Ecto neural progenitor cell (in vitro differentiated cells): ENCODE measurements at places on chromosomes 4 and X.

DNA sequence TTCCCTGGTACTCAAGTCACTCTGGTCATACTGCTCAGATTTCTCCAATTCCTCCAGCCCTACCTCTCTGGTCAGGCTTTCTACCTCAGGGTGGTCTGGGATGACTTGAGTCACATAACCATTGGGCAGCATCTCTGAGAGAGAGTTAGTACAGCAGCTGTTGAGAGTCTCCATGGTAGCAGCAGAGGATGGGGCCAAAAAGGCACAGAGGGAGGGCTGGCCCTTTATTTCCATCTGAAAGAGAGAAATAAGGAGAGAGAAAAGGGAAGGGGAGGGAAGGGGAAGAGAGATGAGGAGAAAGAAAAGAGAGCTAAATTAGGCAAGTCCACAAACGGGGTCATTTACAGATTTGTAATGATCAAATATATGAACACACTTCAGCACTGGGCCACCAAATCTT lies 149.1 kb upstream of the ARHGEF9 start:
- DNase-seq: no peak

GRCh38 chr4:5387457-5387856 lies 320.9 kb downstream of the EVC2 start:
- DNase-seq: no peak

DNA sequence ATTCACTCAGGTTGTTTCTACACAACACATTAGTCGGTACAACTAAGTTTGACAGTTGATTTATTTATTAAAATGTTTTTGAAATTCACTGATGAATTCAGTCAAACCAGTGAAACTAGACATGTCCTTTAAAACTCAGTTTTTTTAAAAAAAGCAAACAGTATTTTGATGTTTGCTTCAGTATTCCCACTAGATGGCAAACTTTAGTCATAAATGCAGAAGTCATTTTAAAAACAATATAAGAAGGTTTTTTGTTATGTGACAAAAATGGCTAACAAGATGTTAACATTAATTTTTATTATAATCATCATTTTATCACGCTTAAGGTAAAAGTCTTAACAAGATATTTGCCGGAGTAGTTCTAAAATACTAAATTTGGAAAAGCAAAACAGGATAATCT lies 1337.8 kb upstream of the DIAPH2 start:
- DNase-seq: no peak

GRCh38 chr4:99808260-99808857 lies 8.3 kb upstream of the DAPP1 start:
- DNase-seq: peak; percentile 75

- DNase-seq: no peak
Observed at GRCh38 chrX:33132569-33132968, 78.8 kb downstream of the DMD start.

DNA sequence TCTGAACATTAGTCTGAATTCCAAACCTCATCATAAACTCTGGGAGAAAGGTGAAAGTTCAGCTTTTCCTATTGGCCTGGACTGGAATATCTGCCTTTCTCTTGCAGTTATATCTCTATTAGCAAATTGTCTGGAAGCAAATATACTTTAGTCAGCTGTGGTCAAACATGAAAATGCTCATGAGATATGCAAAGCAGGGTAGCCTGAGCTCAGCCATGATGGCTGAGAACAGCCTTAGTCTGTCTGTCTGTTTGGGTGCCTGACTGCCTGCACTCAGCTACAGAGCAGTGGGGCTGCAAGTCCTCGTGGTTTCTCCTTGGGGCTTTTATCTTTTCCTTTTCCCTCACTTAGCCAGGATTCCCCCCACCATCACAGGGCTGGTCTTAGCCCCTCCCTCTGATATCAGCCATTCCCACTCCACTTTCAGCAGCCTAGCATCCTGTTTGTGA lies 19.5 kb upstream of the PGRMC2 start:
- DNase-seq: no peak

DNA sequence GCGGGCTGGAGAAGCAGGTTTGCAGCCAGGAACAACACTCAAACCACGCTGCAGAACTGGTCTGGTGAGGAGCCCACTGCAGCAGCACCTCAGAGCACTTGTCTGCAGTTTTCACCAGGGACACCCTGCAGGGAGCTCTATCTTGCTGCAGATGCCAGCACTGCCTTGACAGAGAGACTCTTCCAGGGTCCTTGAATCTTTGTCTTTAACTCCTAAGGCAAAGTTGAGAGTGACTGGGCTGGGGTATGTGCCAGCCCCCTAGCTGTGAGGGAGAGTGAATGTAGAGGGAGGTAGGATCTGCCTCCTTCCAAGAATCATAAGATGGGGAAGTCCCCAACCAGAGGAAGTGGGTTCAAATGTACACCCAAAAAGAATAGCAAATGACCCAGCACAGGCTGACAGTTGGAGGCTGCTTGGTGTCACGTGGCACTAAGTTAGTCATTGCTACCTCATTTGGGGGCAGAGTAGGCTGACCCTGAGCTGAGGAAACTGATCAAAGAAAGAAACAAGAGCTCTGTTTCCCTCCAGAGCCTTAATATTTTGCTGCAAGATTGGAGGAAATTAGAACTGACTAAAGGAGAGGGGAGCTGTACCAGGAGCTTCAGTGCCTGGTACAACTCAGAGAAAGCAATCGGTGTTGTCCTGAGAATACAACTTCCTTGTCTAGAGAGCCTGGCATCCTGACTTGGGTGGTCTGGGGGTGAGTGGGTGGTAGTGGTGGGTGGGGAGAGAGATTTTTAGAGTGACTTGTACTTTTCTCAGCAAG lies 28.2 kb upstream of the HUWE1 start:
- DNase-seq: no peak

GRCh38 chrX:123223409-123223808 lies 39.3 kb downstream of the GRIA3 start:
- DNase-seq: no peak
